Stimulated activated CD8-positive, alpha-beta memory T cell treated with anti-CD3 and anti-CD28 coated beads, Interleukin-15, amount 100 ng/mL, for 4 hours (primary cell): ENCODE measurements at places on chromosomes 6 and 20.

GRCh38 chr6:136529710-136530109 lies 20.5 kb downstream of the MAP7 start:
- no peak for DNase-seq

DNA sequence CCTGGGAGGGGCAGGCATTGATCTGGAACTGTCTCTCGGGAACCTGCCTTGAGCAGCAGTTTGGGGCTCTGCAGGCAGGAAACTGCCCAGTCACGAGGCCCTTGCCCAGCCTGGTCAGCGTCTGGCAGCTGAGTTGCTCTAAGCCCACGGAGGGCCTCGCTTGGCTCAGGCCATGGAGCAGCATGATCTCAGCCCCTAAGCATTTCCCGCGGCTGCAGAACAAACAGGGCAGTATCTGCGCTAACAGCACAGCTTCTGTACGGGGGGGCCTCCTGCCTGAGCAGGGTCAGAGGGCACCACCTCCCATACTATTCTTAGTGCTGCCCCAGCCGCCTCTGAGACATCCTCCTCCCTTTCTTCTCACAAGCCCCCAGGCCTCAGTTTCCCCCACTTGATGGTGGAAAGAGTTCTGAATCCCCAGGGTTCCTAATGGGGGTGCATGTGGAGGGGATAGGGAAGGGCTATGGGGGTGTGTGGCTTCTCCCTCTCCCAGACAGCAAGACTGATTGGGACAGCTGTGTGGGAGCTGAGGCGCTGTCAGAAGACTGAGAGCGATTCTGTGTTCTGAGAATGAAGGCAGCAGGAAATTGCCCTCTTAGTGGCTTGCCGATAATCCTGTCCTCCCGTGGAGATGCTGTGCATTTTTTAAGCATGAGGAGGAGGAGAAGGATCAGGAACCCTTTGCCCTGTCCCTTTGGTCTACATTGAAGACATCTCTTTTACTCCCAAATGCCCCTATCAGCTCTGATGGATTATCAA lies 46.4 kb downstream of the MOCS1 start:
- no peak for DNase-seq

DNA sequence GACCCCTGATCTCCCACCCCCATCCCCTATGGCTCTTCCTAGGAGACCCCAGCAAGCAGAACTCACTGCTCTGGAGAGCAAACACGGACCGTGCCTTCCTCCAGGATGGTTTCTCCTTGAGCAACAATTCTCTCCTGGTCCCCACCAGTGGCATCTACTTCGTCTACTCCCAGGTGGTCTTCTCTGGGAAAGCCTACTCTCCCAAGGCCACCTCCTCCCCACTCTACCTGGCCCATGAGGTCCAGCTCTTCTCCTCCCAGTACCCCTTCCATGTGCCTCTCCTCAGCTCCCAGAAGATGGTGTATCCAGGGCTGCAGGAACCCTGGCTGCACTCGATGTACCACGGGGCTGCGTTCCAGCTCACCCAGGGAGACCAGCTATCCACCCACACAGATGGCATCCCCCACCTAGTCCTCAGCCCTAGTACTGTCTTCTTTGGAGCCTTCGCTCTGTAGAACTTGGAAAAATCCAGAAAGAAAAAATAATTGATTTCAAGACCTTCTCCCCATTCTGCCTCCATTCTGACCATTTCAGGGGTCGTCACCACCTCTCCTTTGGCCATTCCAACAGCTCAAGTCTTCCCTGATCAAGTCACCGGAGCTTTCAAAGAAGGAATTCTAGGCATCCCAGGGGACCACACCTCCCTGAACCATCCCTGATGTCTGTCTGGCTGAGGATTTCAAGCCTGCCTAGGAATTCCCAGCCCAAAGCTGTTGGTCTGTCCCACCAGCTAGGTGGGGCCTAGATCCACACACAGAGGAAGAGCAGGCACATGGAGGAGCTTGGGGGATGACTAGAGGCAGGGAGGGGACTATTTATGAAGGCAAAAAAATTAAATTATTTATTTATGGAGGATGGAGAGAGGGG lies 1.4 kb downstream of the LTA start:
- no peak for DNase-seq

DNA sequence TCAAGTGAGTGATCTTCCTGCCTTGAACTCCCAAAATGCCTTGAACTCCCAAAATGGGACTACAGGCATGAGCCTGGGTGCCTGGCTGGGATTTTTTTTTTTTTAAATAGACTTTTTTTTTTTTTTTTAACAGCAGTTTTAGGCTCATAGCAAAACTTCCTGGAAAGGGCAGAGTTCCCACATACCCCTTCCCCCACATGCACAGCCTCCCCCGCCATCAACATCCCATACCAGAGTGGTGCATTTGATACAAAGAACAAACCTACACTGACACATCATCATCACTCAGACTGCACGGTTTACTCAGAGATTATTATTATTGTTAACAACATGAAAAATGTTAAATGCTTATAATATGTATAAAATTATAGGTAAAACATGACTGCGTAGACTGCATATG lies 26.0 kb downstream of the UQCC1 start:
- DNase-seq: no peak

- no peak for DNase-seq
Measured at GRCh38 chr20:57322476-57322875, 7.1 kb upstream of the SPO11 start.

- no peak for DNase-seq
Measured at GRCh38 chr20:3106658-3107463, 22.3 kb upstream of the AVP start.

- DNase-seq: no peak
Measured at GRCh38 chr6:82144852-82145340, 102.6 kb downstream of the IBTK start.

DNA sequence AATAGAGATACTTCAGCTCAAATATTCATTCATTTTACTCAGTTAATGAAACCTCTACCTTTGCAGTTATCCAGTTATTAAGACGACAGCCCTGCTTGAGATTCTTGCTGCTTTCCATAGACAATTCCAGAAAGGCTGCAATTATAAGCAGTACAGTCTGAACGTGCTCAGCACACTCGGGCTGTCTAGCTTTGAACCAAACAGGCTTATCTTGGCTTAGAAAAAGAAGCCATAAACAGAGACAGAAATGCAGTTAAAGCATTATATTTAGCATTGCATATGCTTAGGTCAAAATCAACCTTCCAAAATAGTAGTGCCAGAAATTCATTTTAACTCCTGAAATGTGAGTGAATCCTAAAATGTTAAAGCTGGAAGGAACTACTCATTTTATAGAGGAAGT lies 204.1 kb upstream of the KCNQ5 start:
- no peak for DNase-seq

- DNase-seq: no peak
Measured at GRCh38 chr6:127520066-127520465, 931 bp upstream of the MTCL3 start.

DNA sequence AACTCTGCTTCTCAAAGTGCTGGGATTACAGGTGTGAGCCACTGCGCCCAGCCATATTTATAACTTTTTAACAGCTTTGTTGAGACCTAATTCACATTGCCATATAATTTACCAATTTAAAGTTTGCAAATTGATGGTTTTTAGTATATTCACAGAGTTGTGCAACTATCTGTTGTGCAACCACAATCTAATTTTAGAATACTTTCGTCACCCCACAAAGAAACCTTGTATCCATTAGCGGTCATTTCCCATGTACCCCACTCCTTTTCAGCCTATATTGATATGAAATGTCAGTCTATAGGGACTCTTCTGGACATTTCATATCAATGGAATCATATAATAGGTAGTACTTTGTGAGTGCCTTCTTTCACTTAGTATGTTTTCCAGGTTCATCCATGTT lies 55.8 kb downstream of the FOXO3 start:
- DNase-seq: no peak

- DNase-seq: no peak
Measured at GRCh38 chr6:166760288-166760687, 133.2 kb upstream of the RPS6KA2 start.
